ENCODE measurements at places on chromosomes 16 and 17.

DNA sequence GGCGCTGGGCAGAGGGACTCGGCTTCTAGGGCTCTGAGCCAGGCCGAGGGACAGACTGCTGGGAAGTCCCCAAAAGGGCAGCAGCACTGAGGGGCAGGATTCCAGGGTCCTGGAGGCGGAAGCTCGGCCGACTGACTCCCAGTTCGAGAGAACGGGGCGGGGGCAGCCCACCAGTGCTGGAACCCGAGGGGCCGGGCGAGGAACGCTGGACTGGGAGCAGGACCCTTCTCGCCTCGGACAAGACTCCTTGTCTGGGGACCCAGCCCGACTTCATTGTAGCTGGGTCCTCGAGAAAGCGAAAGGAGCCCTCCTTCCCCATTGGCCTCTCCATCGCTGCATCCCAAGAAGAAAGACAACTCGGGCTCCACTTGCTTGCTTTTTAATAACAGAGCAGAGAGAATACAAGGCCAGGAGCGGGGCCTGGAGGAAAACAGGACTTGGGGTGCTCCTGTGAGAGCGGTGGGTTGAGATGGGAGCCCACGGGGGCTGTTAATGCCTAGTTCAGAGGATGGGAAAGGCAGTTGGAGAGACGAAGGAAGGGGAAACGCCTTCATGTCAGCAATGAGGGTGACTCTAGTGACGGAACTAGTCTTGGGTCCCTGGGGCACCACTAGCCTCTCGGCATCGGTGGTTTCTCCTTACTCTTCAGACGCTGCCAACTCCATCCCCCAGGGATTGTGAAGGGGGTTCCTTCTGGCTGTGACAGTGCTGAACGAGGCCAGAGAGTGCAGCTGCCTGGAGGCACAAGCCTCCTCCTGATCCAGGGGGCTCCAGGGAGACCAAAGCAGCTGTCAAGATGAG is 492 bp upstream of the CAMTA2 start:
- DNase-seq = no peak

DNA sequence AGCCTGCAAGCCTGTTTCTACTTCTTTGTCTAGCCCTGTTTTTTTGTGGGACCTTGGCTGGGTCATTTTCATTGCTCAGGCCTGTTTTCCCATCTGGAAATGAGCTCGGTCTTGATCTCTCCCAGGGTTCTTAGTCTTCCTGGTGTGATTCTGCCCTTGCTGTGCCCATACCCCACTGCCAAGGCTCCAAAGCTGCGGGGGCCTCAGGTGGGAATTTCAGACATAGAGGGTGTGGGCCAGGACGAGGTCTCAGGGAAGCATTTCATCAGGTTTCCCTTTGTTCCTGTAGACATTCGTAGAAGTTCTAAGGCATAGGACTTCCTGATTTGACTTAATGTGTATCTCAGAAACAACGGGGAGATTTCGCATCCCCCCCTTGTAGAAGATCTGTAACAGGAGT is 5.8 kb downstream of the MPRIP start:
- no peak for DNase-seq

- DNase-seq = no peak
Measured at GRCh38 chr16:9946022-9946720, 236.1 kb downstream of the GRIN2A start.

DNA sequence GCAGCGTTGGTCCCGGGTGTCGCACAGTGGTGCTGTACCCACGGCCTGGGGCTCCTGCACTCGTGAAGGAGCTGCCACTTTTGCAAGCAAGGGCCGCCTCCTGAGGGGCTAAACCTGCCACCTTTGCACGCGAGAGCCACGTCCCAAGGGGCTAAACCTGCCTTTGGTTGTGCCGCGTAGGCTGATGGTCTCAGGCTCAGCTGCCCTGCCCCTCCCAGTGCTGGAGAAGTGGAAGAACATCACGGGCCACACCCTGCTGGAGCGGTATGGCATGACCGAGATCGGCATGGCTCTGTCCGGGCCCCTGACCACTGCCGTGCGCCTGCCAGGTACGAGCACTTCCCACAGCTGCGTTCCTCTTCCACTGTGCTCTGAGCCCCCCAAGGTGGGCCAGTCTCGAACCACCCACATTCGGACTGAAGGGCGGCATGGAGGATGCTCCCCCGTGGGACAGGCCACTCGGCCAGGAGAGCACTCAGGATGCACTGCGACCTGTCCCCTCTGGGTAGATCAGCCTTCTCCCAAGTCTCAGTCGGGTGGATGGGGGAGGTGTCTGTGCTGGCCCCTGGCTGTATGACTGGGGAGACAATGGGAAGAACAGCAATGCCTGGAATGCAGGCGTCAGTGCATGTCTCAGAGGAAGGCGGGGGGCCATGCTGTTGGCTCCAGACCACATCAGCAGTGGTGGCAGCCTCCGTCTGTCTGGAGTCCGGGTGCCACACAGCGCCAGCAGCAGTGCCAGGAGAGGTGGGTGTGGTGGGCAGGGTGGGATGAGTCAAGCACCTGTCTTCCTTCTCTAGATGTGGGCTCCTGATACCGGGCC is 20.7 kb downstream of the ACSF3 start:
- DNase-seq = no peak

- DNase-seq = no peak
Measured at GRCh38 chr16:86401126-86401525, 109.2 kb upstream of the FOXF1 start.

DNA sequence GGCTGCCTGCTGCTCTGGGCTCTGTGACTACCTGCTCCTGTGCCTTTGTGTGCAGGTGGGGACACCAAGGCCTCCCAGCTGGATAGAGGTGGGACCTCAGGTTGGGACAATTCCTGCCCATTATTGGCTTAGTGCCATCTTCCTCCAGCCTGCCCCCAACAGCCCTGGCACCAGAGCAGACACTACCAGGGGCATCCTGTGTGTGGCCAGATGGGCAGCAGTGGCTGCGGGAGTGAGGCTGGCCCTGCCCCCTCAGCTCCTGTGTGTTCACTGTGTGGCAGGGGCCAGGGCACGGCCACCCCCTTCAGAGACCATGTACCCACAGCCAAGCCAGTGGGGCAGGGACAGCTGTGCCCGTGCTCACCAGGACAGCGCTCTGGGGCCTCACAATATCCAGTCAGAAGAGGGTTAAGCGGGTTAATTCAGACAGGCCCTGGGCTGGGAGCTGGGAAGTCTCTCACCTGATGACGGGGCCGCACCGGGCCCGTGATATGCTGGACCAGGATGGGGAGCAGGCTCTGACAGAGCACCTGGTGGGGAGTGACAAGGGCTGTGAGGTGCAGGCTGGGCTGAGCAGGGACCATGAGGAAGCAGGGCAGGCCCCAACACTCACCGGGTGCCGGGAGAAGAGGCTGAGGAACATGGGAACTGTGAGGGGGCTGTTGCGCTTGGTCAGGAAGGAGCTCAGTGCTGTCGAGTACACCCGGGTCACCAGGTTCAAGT is 13.0 kb downstream of the MYBBP1A start:
- no peak for DNase-seq

DNA sequence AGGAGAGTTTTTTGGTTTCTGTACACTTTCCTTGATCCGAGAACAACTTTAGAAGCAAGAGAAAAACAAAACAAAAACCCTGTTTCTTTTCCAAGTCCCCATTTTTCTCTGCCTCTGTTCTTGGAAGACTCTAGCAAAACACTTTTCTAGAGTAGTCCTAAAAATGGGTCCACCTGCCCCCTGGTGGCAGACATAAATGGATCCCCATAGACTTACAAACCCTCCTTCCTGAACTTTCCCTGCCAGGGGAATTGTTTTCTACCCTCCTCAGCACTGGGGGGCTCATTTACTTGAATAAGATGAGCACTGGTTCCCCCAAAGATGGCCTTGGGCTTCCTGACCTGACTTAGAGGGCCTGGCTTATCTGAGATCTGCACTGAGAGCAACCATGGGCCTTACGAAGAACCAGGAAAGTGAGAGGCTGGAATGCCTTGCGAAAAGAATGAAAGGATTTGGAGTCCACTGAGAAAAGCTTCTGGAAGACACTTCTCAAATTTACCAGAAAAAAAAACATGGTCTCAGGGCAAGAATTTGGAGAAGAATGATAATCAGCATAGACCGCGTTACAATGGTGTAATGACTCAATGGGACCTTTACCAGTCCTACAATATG is 48.0 kb upstream of the CDYL2 start:
- DNase-seq = peak; percentile 14

GRCh38 chr17:62735044-62735651 is 73.0 kb downstream of the MARCHF10 start:
- no peak for DNase-seq

GRCh38 chr17:63446753-63447470 is 806 bp upstream of the CYB561 start:
- DNase-seq = peak; percentile 28

DNA sequence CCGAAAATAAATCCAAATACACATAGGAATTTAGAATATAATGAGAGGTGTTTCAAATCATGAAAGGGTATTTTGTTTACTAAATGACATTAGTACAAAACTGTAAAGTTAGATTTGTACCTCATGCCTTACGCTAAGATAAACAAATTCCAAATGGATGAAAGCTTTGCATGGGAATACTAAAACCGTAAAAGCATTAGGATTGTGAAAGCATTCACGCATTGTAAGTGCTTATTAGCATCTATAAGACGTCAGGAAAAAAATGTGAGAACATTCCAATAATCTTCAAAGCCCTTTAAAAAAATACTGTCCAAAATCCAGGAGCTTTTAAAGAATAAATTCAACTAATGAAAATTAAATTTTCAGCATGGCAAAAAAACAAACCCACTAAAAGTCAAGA is 24.8 kb upstream of the ALOX15 start:
- DNase-seq = no peak

DNA sequence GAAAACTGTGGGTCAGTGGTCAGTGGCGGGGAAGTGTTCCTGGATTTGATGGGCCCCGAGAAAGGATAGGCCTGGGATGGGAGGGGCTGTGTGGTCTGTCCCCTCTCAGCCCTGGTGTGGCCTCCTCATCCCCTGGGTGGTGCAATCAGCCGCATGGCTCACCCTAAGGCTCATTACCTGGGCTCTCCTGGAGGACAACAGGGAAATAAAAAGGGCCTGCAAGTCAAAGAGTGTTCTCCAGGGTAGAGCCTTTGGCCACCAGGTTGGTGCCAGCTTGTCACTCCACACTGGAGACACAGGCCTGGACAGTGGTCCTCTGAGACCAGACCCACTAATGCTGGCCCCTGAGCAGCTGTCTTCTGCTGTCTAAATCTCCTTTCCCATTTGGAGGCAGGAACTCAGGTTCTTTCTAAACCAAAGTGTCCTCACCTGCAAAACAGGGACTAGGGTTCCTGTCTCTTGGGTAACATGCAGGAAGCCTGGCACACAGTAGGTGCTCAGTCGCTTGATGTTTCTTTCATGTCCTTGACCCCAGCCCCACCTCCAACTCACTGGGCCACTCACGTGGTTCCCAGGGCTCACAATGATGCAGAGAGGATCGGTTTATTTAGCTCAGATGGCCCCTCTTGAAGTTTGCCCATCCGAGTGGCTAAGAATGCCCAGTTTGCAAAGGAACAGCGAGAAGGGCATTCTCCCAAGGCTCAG is 2.4 kb downstream of the NDRG4 start:
- DNase-seq = no peak

DNA sequence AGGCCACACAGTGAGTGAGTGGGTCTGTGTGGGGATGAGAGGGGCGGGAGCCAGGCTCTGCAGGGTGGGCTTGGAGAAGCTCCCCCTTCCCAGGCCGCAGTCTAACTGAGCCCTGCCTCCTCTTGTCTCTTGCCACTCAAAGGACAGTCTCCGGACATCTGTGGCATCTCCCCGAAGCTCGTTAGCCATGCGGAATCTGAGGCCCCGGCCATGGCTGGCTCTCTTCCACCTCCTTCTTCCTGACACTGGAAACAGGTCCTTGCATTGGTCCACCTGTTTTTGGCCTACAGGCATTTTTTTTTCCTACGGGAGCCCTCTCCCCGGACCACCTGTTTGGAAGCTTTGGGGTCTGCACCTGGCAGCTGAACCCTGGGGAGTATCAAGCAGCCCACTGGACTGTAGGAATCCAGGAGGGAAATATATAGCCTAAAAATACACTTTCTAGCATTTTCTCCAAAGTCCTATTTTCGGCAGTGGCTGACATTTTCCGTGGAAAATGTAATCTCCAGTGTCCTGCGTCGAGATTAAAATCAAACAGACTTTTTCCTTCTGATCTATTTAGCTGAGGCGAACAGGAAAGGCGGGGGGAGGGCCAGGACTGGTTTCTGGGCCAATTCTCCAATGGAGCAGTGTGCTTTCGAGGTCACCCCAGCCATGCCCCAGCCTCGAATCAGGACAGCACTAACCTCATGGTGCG is 9.1 kb downstream of the ATP2A3 start:
- no peak for DNase-seq

- DNase-seq = peak; percentile 13
Measured at GRCh38 chr16:66342294-66342900, 24.1 kb upstream of the CDH5 start.

- DNase-seq = no peak
Measured at GRCh38 chr17:61619493-61619892, 28.5 kb upstream of the NACA2 start.

GRCh38 chr17:6938637-6939036 is 57.2 kb upstream of the ALOX12 start:
- no peak for DNase-seq

GRCh38 chr17:50939795-50940684 is 73.9 kb upstream of the TOB1 start:
- no peak for DNase-seq

DNA sequence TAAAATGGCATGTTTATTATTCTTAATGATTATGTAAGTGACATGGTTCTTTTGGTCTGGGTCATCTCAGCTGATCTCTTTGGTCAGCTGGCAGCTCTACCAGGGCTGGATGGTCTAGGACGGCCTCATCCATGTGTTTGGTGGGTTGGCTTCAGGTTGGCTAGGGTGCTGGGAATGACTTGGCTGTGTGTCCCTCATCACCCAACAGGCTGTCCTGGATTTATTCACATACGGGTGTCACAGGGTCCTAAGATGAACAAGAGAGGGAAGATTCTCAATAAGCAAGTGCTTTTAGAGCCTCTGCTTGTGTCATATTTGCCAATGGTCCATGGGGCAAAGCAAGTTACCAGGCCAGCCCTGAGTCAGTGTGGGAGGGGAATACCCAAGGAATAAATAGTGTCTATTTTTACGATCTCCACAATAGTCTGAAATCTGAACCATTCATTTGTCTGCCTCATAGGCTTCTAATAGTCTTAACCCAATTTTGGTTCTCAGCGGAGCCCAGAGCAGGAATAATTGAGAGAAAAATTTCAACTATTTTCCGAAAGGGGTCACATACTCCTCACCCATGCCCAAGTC is 157.5 kb downstream of the HS3ST2 start:
- no peak for DNase-seq

DNA sequence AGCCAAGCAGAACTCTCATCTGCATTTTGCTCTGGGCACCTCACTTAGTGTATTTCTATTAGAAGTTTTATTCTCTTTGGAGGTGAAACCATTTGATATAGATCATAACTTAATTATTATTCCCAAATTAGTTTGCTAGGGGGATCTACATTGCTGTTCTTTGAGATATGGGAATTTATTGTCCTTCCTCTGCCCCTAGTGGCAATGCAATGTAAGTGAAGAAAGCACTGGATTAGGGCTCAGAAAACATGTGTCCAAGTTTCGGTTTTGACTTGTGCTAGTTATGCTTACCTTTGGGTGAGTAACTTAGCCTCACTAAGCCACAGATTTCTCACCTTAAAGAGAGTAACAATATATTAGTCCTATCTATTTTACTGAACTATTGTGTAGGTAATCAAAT is 2.9 kb downstream of the KRT39 start:
- no peak for DNase-seq

All from stimulated activated CD4-positive, alpha-beta T cell treated with anti-CD3 and anti-CD28 coated beads, Interleukin-4, amount 100 ng/mL, for 48 hours (primary cell).